ENCODE measurements at places on chromosomes 11 and 22. TPM values are rescaled to one million over a fixed set of nuclear protein-coding genes. Genes with fewer than 3 reads are reported as not detected.

- DNase-seq, result peak; percentile 66
- peak overlapping the region; percentile 42 for H3K27ac ChIP-seq
- no peaks in the 10 kb centered on the region for H3K27me3 ChIP-seq
- H3K4me1 ChIP-seq, result no peaks in the 10 kb centered on the region
These were observed 3.9 kb downstream of the CD3D start for GRCh38 chr11:118338637-118339061.

GRCh38 chr11:95789506-95790122 lies at the start of gene FAM76B:
Gene FAM76B (minus strand): TSS chr11:95789782. CDS start chr11:95789478, 304 bp downstream.
- peak within 1 kb of the TSS; percentile 99 for H3K27ac ChIP-seq
- H3K4me1 ChIP-seq, result peaks cover 54% of the 10 kb centered on the region
- peak; percentile 97 for DNase-seq
- peaks cover 29% of the 10 kb centered on the region for H3K36me3 ChIP-seq

GRCh38 chr22:31001124-31001770 lies 32.2 kb downstream of the TUG1 start:
- no peak overlapping the region for H3K27ac ChIP-seq
- H3K4me1 ChIP-seq, result no peaks in the 10 kb centered on the region
- H3K36me3 ChIP-seq, result no peaks in the 10 kb centered on the region
- no peak overlapping the region for H3K4me3 ChIP-seq

Gene OR4D5
- polyA plus RNA-seq, result not detected

Gene GP1BB
- polyA plus RNA-seq, result 5.5 TPM

Gene CLMP
- 13.5 TPM for polyA plus RNA-seq

Gene TTC38
- polyA plus RNA-seq, result 20.0 TPM

DNA sequence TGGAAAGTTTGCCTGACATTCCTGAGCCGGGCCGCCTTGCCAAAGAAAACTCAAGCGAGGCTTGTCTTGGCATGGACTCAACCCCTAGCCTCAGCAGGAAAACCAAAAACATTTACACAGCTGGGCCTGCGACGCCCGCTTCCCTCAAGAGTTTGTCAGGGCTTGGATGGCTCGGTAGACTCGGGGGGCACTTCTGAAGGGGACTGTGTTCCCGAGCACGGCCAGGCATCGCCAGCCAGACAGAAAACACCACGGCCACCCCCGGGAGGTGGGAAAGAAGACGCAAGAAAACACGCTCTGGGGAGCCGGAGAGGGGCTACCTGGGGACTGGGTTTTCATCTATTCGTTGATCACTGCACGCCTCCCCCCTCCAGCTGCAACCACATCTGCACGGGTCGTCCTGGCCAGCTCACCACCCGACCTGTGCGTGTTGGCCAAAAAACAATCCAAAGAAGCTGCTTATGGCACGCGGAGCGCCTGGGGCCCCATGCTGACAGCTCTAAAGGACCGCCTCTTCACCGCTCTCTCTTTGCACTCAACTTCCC lies 380.7 kb downstream of the MN1 start:
- peak overlapping the region; percentile 74 for H3K27ac ChIP-seq
- H3K4me1 ChIP-seq, result peaks cover 23% of the 10 kb centered on the region
- H3K4me3 ChIP-seq, result no peak overlapping the region
- no peaks in the 10 kb centered on the region for H3K27me3 ChIP-seq
- no peaks in the 10 kb centered on the region for H3K36me3 ChIP-seq

DNA sequence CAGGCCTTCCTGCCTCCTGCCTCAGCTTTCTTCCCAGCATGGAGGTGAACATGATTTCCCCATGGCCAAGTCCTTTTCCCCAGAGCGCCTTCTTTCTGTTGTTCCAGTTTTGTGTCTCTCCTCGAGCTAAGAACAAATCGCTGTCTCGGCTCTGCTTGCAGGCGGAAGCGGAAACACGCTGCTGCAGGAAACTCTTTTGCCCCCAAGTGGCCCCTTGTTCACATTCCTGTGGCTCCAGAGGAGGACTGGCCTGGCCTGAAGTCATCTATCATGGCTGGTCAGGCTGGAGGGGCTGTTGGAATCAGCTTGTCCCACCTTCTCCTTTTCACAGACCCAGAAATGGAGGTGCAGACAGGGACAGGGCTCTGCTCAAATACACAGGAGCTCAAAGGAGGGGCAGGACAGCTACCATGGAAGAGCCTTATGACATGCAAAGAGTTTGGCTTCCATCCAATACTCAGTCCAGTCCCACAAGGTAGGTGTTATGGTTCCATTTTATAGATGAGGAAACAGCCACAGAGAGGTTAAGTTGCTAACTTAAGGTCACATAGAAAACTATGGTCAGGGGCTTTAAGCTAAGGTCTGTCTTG lies 182.2 kb upstream of the SYT13 start:
- DNase-seq, result no peak
- H3K27ac ChIP-seq, result no peak overlapping the region
- no peaks in the 10 kb centered on the region for H3K36me3 ChIP-seq
- no peak overlapping the region for H3K4me3 ChIP-seq

Gene OR51B2
- not detected for polyA plus RNA-seq

GRCh38 chr11:37786214-37786755 lies 1188.2 kb upstream of the RAG2 start:
- H3K36me3 ChIP-seq, result no peaks in the 10 kb centered on the region
- H3K27ac ChIP-seq, result no peak overlapping the region
- H3K4me3 ChIP-seq, result no peak overlapping the region

DNA sequence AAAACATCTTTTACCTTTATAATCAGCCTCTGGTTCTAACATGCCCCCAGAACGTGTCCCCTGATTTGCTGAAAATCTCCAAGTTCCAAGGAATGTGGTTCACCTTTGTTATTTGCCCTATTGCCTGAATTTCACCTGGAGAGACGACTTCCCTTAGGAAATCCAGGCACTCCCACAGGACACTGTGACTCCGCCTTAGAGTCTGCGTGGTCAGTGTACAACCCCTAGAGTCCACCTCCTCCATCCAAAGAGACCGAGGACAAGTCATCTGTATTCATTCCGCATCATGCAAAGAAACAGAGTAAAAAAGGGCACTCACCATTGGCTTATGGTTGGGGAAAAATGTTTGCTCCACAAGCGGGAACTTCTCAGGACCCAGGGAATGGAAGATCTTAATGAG lies 63.1 kb downstream of the TIMP3 start:
- H3K4me3 ChIP-seq, result no peak overlapping the region
- no peak overlapping the region for H3K27ac ChIP-seq
- H3K27me3 ChIP-seq, result no peaks in the 10 kb centered on the region
- no peaks in the 10 kb centered on the region for H3K4me1 ChIP-seq

Gene RFPL2
- not detected for polyA plus RNA-seq

- DNase-seq, result no peak
- H3K36me3 ChIP-seq, result peaks cover 44% of the 10 kb centered on the region
- H3K4me1 ChIP-seq, result peaks cover 30% of the 10 kb centered on the region
- no peak overlapping the region for H3K27ac ChIP-seq
- no peaks in the 10 kb centered on the region for H3K27me3 ChIP-seq
- H3K4me3 ChIP-seq, result no peak overlapping the region
These were observed 50.4 kb downstream of the DBX1 start for GRCh38 chr11:20109731-20110445.

DNA sequence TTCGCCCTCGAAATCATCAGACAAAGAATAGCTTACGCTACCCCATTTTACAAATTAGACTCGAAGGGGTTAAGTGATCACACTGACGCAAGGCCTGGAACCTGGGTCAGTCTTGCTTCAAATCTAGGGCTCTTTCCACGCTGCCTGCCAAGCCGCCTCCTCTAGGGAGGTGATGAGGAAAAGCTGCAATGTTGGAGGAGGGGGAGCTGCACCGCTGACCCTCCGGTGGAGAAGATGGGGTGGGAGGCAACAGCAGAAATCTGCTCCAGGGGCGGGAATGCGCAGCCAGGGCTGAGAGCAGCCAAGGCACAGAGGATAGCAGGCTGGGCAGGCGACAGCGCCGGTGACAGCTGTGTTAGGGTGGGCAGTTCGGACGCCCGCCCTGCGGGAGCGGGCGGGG lies 595 bp downstream of the SYVN1 start:
- H3K27ac ChIP-seq, result peak overlapping the region; percentile 99
- H3K27me3 ChIP-seq, result no peaks in the 10 kb centered on the region
- peak overlapping the region; percentile 99 for H3K4me3 ChIP-seq
- DNase-seq, result peak; percentile 77
- H3K4me1 ChIP-seq, result peaks cover 25% of the 10 kb centered on the region
- peaks cover 43% of the 10 kb centered on the region for H3K36me3 ChIP-seq

GRCh38 chr11:128039140-128040021 lies 548.0 kb downstream of the ETS1 start:
- no peaks in the 10 kb centered on the region for H3K27me3 ChIP-seq
- no peaks in the 10 kb centered on the region for H3K4me1 ChIP-seq
- H3K27ac ChIP-seq, result peak overlapping the region; percentile 17
- H3K36me3 ChIP-seq, result no peaks in the 10 kb centered on the region
- DNase-seq, result peak; percentile 68

GRCh38 chr11:115256397-115257197 lies 247.6 kb downstream of the CADM1 start:
- no peaks in the 10 kb centered on the region for H3K36me3 ChIP-seq
- H3K27ac ChIP-seq, result no peak overlapping the region
- no peak overlapping the region for H3K4me3 ChIP-seq
- no peaks in the 10 kb centered on the region for H3K4me1 ChIP-seq
- no peaks in the 10 kb centered on the region for H3K27me3 ChIP-seq

Gene CKAP5
- polyA plus RNA-seq, result 8.0 TPM

Gene KRTAP5-10
- polyA plus RNA-seq, result not detected

DNA sequence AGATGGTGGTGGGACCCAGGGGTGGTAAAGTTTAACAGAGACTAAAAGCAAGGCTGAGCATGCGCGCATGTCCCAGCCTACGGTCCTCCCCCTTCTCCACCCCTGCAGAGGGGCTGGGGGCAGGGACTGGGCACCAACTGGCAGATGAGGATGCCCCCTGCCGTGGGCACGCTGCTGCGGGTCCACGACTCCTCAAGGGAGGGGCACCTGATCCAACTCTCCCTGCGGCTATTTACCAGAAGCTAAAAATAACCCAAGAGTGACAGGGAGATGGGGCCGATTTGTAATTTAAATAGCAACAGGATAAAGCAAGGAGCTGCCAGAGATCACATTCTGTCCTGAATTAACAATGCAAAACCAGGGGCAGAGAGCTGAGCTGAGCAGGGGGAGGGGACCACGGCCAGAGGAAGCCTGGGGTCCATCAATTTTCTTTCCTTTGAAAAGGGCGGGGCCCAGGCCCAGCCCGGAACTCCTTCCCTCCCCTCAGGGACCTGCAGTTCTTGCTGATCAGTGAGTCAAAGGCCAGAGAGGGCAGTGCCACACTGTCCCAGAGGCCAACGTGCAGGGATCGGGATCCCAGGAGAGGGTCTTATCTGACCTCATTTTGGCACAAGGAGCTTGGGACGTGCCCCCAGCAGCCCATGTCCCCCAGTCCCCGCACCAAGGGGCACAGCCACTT lies 8.1 kb upstream of the DGKZ start:
- peak overlapping the region; percentile 11 for H3K4me3 ChIP-seq
- H3K27me3 ChIP-seq, result peaks cover 5% of the 10 kb centered on the region
- H3K4me1 ChIP-seq, result peaks cover 25% of the 10 kb centered on the region
- H3K36me3 ChIP-seq, result no peaks in the 10 kb centered on the region
- H3K27ac ChIP-seq, result no peak overlapping the region

DNA sequence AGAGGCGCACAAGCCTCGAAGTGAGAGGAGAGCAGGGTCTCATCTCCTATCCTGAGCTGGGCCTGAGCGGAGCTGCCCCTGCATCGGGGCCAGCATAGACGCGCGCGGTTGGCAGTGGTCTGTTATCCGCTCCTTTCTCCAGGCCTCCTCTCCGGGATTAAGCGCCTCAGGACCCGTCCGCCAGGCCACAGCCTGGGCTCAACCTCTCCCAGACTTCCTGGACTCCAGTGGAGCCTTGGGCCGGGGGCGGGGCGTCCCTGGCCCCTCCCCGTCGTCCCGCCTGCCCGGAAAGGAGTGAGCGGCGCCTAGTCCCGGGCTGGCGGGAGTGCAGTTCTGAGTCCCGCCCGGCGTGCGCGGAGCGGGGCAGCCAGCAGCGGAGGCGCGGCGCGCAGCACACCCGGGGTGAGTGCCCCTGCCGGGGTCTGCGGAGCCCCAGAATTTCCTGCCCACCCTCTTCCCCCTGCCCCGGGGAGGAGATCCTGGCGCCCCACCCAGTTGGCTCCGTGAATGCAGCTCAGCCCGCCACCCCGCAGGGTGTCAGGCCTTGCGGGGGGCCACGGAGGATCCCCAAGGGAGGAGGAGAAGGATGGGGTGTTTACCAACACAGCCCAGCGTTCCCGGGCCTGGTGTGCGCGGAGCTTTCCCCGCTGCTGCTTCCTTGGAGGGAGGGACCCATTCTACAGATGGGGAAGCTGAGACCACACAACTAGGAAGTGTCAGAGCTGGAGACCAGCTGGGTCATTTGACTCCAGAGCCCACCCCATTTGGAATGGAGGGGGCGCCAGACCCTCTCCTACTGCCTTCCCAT lies at the start of gene TCIRG1:
TSS of gene TCIRG1 (plus strand) at position 308 of the 808 bp plus-strand sequence. CDS start 2,247 bp downstream, outside the sequence.
- no peaks in the 10 kb centered on the region for H3K27me3 ChIP-seq
- H3K4me1 ChIP-seq, result peaks cover 76% of the 10 kb centered on the region
- peak within 1 kb of the TSS; percentile 90 for H3K27ac ChIP-seq
- peaks cover 20% of the 10 kb centered on the region for H3K36me3 ChIP-seq

- no peaks in the 10 kb centered on the region for H3K27me3 ChIP-seq
- H3K36me3 ChIP-seq, result no peaks in the 10 kb centered on the region
- H3K4me1 ChIP-seq, result peaks cover 9% of the 10 kb centered on the region
- DNase-seq, result no peak
- H3K27ac ChIP-seq, result no peak overlapping the region
- no peak overlapping the region for H3K4me3 ChIP-seq
These were observed 15.4 kb downstream of the P2RY6 start for GRCh38 chr11:73287400-73288101.

Data from stomach (tissue), 19 donors.